HFFc6 (cell line): ENCODE measurements at places on chromosomes 1 and 21. TPM values are rescaled to one million over a fixed set of nuclear protein-coding genes. Genes with fewer than 3 reads are reported as not detected.

The SLC6A17 gene
- total RNA-seq, result 1.7 to 5.1 TPM (median 4.1 TPM) in 3 replicates

The RPE65 gene
- not detected in 2 replicates for total RNA-seq

The STMN1 gene
- total RNA-seq, result 198 to 362 TPM (median 304 TPM) in 3 replicates

The ZNF648 gene
- total RNA-seq, result not detected in 3 replicates

The BLZF1 gene
- 31.9 to 34.9 TPM (median 32.0 TPM) in 3 replicates for total RNA-seq

The FAM151A gene
- not detected in 3 replicates for total RNA-seq

The PRRX1 gene
- 155 to 274 TPM (median 157 TPM) in 3 replicates for total RNA-seq

The PLA2G2C gene
- total RNA-seq, result not detected in 3 replicates

The LIN28A gene
- total RNA-seq, result not detected in 3 replicates

The NBL1 gene
- 89.6 to 184 TPM (median 176 TPM) in 3 replicates for total RNA-seq

The PRKAA2 gene
- 0.05 to 0.39 TPM (median 0.35 TPM) in 3 replicates for total RNA-seq

The CCDC27 gene
- not detected in 3 replicates for total RNA-seq

The VTCN1 gene
- not detected in 2 replicates for total RNA-seq

GRCh38 chr1:44239331-44239960, 26.2 kb downstream of the DMAP1 start:
- DNase-seq, result peak; percentile 52

DNA sequence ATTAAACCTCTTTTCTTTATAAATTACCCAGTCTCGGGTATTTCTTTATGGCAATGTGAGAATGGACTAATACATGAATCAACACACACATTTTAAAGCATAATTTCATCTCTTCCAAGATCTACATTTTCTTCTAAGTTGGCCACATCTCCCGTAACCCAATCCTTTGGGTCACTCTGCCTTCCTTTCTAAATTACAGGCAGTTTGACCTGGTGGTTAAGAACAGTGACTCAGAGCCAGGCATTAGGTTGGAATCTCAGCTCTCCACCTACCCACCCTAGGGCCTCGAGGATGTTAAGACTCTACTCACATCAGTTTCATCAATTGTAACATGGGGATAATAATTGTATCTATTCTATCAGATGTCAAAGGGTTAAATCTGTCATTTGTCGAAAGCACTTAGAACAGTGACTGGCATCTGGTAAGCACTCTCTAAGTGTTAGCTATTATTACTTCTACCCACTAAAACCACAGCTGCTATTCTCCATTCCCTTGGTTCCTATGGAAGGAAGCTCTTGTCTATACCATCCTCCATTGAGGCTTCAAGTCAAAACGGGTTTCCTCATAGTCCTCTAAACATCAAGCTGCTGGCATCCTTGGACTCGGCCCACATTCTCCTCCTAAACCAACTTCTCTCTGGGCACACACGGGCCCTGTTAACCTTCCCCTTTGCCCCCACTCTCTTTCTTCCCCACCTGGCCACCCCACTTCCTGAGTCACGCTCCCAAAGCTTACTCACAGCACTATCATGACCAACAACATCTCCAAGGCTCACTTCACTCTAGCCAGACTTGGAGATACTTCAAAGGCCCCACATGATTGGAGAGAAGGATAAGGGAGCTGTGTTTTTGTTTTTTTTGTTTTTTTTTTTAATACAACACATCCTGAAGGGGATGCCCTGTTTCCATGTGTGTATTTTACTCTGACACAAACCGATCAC, 116.9 kb downstream of the TGFBR3 start:
- peak; percentile 56 for DNase-seq

GRCh38 chr21:34567604-34568155, 47.2 kb downstream of the RCAN1 start:
- DNase-seq, result no peak

DNA sequence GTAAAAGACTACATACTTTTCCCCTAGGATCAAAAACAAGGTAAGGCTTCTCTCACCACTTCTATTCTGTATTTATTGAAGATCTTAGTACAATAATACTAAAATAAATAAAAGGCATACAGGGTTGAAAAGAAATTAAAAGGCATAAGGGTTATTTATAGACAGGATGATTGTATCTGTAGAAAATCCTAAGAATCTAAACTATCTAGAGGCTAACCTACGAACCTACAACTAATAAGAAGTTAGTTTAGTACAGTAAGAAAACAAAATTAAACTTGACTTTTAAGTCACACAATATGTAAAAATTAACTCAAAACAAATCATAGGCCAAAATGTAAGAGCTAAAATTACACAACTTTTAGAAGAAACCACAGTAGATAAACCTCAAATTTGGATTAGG, 50.4 kb upstream of the ADAM30 start:
- DNase-seq, result no peak

GRCh38 chr1:24936684-24937083, 6.6 kb upstream of the RUNX3 start:
- DNase-seq, result no peak

DNA sequence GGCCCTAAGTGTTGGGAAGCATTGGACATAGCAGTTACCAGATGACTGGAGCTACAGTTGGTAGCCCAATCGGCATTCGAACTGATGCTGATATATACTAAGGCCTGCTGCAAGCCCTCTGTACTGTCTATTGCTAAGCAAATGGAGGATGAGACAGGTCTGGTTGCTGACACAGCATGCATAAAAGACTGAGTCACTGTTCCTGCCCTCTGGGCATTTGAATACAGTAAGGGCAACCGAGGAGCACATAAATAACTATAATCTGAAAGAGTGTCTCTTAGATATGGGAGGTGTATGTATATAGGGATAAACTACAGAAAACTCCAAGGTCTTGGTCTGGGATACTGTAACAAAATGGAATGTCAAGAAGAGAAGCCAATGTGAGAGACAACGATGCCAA, 16.8 kb upstream of the MARK1 start:
- DNase-seq, result no peak

GRCh38 chr1:97986041-97987005, 65.5 kb upstream of the DPYD start:
- DNase-seq, result no peak

GRCh38 chr1:93352376-93352775, 6.7 kb downstream of the DR1 start:
- no peak for DNase-seq

- no peak for DNase-seq
Observed at GRCh38 chr1:178686407-178686806, 38.6 kb upstream of the RALGPS2 start.

- DNase-seq, result peak; percentile 70
Observed at GRCh38 chr1:163162381-163162914, 40.3 kb downstream of the RGS5 start.

DNA sequence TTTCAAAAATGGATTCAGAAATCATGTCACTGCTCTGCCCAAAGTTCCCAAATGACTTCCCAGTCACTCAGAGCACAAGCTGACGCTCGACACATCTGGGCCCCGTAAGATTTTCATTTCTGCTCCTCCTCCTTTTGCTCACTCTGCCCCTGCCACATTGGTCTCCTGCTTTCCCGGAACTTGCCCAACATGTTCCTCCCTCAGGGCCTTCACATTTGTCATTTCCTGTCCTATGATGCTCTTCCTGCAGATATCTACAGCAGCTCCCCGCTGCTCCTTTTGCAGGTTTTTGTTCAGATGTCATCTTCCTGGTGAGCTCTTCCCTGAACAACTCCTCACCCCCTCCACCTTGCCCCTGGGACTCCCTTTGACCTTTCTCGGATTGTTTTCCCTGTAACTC, 58.5 kb upstream of the IVNS1ABP start:
- no peak for DNase-seq

GRCh38 chr1:201171063-201172036, 17.1 kb upstream of the TMEM9 start:
- peak; percentile 47 for DNase-seq

- no peak for DNase-seq
Observed at GRCh38 chr1:224718470-224719053, 102.4 kb downstream of the CNIH3 start.

DNA sequence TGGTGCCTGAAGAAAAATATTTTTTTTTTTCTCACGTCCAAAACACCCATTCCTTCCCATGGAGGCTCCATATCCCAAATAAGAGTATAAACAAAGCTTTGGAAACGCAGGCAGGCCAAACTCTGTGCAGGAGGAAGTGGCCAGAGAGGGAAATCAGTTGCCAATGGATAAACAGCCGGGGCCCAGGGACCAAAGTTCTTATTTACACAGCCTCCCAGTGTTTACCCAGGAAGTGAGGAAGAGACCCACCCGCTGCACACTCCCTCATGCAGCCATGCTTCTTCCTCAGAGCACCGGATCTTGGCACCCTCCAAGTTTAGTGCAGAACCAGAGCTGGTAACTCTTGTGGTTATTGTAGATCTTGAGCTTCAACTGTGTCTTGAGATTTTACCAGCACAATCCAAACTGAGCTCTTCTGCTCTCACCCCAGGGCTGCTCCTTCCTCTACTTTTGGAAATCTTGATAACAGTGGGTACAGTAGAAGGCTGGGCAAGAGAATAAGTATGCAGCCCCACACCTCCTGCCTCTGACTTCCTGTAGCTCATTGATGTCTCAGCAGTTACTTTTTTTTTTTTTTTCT, 14.2 kb downstream of the MARCKSL1 start:
- DNase-seq, result no peak

- DNase-seq, result no peak
Observed at GRCh38 chr1:119139857-119140176, 636 bp downstream of the WARS2 start.

DNA sequence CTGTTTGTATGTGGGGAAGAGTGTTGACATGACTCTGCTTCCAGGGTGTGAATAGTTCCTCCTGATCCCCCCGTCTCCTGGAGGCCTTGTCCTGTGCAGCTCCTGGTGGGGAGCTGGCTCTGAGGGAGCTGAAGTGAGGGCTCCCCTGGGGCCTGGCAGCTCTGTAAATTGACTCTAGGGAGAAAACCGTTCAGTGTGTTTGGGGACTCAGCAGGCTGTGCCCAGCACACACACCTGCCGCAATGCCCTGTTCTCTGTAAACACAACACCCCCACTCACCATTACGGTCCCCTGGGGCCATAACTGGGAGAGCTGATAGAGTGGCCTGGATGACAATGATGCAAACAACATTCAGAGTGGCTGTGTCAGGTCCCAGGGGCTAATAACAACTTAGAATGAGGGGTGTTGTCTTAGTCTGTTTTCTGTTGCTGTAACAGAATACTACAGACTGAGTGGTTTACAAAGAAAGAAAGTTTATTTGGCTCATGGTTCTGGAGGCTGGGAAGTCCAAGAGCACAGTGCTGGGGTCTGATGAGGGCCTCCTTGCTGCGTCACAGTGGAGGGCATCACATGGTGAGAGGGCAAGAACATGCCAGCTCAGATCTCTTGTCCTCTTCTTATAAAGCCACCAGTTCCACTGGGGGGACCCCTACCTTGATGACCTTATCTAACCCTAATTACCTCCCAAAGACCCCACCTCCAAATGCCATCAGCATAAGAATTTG, 15.3 kb downstream of the ADORA1 start:
- DNase-seq, result no peak

GRCh38 chr1:2466270-2466665, 9.8 kb upstream of the PLCH2 start:
- DNase-seq, result no peak

- DNase-seq, result no peak
Observed at GRCh38 chr1:51819810-51820209, 58.7 kb downstream of the NRDC start.

GRCh38 chr1:87240661-87241285, 87.9 kb upstream of the LMO4 start:
- DNase-seq, result no peak

GRCh38 chr1:155424091-155424490, 103.4 kb downstream of the RUSC1 start:
- no peak for DNase-seq
